Activated T-cell treated with anti-CD3 and anti-CD28 coated beads for 48 hours (primary cell): ENCODE measurements at places on chromosomes 4 and X.
A peak's percentile ranks its signal among the peaks of the same experiment; 100 is the strongest.

DNA sequence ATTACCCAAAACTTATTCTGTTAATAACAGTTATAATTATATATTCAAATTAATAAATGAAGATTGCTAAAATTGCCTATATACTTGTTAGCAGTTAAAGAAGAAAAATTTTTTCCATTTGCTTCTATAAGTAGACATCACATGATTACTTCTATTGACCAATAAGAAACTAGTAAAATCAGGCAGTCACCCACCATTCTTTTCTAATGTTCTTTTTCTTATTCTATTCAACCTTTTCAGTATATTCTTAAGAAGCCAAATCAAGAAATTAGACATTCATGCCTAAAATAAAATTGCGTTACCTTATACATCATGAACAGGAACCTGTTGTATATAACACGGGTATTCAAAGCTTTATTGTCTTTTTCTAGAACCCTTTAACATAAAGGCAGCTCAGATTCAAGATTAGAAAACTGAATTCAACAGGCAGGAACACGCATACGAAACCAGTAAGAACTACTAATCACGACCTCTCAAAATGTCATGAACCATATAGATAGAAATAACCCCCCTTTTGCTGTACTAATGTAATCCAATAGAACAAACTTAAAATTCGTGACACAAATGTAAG is 568.1 kb upstream of the DIPK2B start:
- DNase-seq = no peak

- no peak for DNase-seq
Measured at GRCh38 chr4:70183168-70183939, 12.2 kb upstream of the ODAM start.

DNA sequence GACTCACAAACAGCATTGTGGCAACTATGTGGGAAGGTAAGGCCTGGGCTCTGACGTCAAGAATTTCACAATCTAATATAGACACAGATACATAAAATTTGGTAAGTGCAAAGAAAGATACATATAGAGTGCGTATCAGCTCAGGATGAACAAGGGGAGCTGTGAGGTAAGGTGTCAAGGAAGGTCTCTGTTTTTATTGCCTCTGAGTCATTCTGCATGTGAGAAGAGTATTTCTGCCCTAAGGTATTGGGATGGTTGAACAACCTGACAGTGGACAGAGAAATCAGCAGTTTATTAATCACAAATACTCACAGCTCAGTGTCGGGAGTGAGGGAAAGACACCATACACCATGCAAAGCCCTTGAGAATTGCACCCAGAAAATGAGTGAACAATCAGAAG is 89.8 kb downstream of the COMMD8 start:
- no peak for DNase-seq

- DNase-seq = no peak
Measured at GRCh38 chrX:129040124-129040523, 483.2 kb downstream of the SMARCA1 start.

GRCh38 chr4:119087121-119087520 is 48.5 kb upstream of the MYOZ2 start:
- no peak for DNase-seq

DNA sequence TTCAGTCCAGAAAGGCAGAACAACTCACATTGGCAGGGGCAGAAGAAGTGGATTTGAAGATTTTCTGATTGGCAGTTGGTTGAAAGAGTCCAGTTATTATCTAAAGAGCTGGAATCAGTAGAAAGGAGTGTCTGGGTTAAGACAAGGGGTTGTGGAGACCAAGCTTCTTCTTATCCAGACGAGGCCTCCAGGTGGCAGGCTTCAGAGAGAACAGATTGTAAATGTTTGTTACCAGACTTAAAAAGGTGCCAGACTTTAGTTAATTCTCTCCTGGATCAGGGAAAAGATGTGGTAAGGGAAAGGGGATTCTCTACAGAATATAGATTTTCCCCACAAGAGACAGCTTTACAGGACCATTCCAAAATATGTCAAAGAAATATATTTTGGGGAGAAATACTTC is 36.7 kb upstream of the TLR3 start:
- DNase-seq = no peak

GRCh38 chrX:153739754-153740486 is 15.3 kb downstream of the ABCD1 start:
- DNase-seq = no peak

- DNase-seq = peak; percentile 40
Measured at GRCh38 chr4:26787461-26788340, 72.9 kb upstream of the STIM2 start.

DNA sequence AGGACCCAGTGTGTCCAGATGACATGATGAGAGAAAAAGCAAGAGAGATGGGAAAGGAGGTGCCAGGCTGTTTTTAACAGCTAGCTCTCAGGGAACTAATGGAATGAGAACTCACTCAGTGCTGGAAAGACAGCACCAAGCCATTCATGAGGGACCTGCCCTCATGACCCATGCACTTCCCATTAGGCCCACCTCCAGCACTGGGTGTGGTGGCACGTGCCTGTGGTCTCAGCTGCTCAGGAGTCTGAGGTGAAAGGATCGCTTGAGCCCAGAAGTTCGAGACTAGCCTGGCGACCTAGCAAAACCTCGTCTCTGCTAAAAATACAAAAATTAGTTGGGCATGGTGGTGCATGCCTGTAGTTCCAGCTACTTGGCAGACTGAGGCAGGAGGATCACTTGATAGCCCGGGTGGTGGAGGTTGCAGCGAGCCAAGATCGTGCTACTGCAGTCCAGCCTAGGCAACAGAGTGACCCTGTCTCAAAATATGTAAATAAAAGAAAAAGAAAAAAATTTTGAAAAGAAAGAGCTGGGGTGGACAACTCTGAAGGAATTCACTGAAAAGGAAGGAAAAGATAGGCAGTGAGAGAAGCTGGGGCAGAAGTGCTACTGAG is 50.9 kb downstream of the FAM193A start:
- DNase-seq = no peak

GRCh38 chr4:10119773-10120172 is 3.2 kb upstream of the WDR1 start:
- no peak for DNase-seq
